ENCODE measurements at places on chromosomes 6 and 20.
A peak's percentile ranks its signal among the peaks of the same experiment; 100 is the strongest.

- H3K36me3 ChIP-seq, result no peaks in the 10 kb centered on the region
- no peak for DNase-seq
- no peak overlapping the region for H3K27ac ChIP-seq
These were observed 41.2 kb downstream of the LYRM2 start for GRCh38 chr6:89597372-89597771.

- H3K27me3 ChIP-seq, result no peaks in the 10 kb centered on the region
- peak overlapping the region; percentile 0 for H3K27ac ChIP-seq
- no peaks in the 10 kb centered on the region for H3K36me3 ChIP-seq
- H3K4me1 ChIP-seq, result peaks cover 3% of the 10 kb centered on the region
- H3K4me3 ChIP-seq, result no peak overlapping the region
These were observed 23.6 kb downstream of the ENPP1 start for GRCh38 chr6:131831392-131831791.

DNA sequence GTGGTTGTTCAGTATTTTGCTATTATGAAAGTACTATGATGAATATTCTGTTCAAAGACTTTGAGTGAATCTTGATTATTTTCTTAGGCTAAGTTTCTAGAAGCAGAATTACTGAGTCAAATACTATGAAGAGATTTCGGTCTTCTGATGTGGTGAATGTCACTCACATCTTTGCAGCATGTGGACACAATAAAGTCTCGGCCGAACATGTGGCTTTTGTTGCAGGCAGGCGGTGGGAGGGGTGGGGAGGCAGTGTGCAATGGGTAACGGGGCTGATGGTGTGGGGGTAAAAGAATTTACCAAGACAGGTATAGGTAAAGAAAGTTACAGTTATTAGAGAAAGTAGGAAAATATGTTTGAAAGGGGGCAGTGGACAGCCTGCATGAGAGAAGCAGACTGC is 156.4 kb upstream of the DTNBP1 start:
- no peaks in the 10 kb centered on the region for H3K36me3 ChIP-seq
- no peaks in the 10 kb centered on the region for H3K4me1 ChIP-seq
- H3K27ac ChIP-seq, result no peak overlapping the region
- no peak overlapping the region for H3K4me3 ChIP-seq
- no peak for DNase-seq

- H3K36me3 ChIP-seq, result no peaks in the 10 kb centered on the region
- peaks cover 5% of the 10 kb centered on the region for H3K27me3 ChIP-seq
- peaks cover 10% of the 10 kb centered on the region for H3K4me1 ChIP-seq
- H3K27ac ChIP-seq, result no peak overlapping the region
- peak; percentile 24 for DNase-seq
These were observed 74.4 kb upstream of the CHD6 start for GRCh38 chr20:41692479-41693135.

- no peak for DNase-seq
- H3K4me3 ChIP-seq, result no peak overlapping the region
- no peaks in the 10 kb centered on the region for H3K27me3 ChIP-seq
These were observed 83.6 kb downstream of the NFATC2 start for GRCh38 chr20:51458751-51459439.

DNA sequence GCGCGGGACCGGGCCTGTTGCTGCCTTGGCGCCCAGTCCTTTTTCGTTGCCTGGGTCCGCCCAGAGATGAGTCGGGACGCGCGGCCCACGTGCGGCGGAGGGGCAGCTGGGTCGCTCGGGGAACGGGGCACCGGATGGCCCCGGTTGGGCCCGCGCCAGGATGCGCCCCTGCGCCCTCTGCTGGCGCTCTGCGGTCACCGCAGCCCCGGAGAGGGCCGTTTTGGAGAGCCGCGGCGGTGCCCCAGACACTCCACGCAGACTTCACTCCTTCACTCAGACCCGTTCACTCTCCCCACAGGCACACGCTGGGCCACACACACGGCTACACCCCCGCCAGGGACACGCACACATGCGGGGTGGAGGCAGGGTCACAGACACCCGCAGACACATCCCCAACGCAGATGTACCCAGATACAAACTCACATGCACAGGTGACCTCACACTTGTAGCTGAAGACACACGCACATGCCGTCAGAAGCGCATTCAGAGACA is 38.8 kb downstream of the SRC start:
- no peak overlapping the region for H3K27ac ChIP-seq
- peaks cover 14% of the 10 kb centered on the region for H3K4me1 ChIP-seq
- H3K27me3 ChIP-seq, result no peaks in the 10 kb centered on the region
- no peaks in the 10 kb centered on the region for H3K36me3 ChIP-seq

GRCh38 chr20:12482661-12483060 is 526.1 kb upstream of the SPTLC3 start:
- H3K4me3 ChIP-seq, result no peak overlapping the region
- no peaks in the 10 kb centered on the region for H3K4me1 ChIP-seq
- H3K27ac ChIP-seq, result no peak overlapping the region
- no peaks in the 10 kb centered on the region for H3K27me3 ChIP-seq
- no peak for DNase-seq

GRCh38 chr6:13262302-13263230 is 65.8 kb downstream of the TBC1D7 start:
- H3K36me3 ChIP-seq, result no peaks in the 10 kb centered on the region
- no peak overlapping the region for H3K27ac ChIP-seq
- DNase-seq, result no peak
- no peaks in the 10 kb centered on the region for H3K27me3 ChIP-seq
- H3K4me1 ChIP-seq, result peaks cover 5% of the 10 kb centered on the region

GRCh38 chr6:112100561-112100960 is 13.2 kb downstream of the FAM229B start:
- no peaks in the 10 kb centered on the region for H3K4me1 ChIP-seq
- DNase-seq, result no peak
- H3K4me3 ChIP-seq, result no peak overlapping the region
- H3K27me3 ChIP-seq, result no peaks in the 10 kb centered on the region

DNA sequence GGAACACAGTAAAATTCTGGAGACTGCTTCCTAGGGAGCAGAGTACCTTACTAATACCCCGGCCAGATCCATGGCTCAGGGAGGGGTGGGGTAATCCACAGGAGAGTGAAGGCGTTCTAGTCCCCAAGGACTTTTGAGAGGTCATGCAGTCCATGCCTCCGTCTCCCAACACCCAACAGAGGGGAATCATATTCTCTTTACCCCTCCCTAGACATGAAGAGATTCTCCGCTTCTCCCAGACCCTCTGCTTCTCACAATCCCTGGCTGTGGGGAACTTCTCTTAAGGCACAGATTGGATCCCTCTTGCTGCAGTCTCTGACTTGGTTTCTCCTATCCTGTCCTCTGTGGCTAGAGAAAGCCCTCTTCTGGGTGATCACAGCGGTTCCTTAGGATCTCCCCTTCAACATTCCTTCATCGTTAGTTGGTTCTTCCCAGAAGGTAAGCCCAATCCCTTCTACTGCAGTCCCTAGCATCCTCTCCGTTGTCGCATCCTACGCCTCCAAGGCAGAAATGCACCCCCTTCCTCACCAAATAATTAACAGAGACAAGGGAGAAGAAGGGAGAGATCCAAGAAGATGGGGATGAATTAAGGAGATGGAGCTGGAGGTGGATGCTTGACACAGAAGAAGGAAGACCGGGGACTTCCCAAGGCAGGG is 562 bp downstream of the GGT7 start:
- H3K36me3 ChIP-seq, result no peaks in the 10 kb centered on the region
- H3K4me1 ChIP-seq, result peaks cover 21% of the 10 kb centered on the region
- H3K27me3 ChIP-seq, result no peaks in the 10 kb centered on the region
- peak overlapping the region; percentile 70 for H3K4me3 ChIP-seq
- no peak overlapping the region for H3K27ac ChIP-seq
- no peak for DNase-seq

GRCh38 chr6:134531611-134532010 is 213.7 kb upstream of the SGK1 start:
- no peak overlapping the region for H3K4me3 ChIP-seq
- H3K36me3 ChIP-seq, result no peaks in the 10 kb centered on the region
- no peaks in the 10 kb centered on the region for H3K4me1 ChIP-seq
- DNase-seq, result no peak

DNA sequence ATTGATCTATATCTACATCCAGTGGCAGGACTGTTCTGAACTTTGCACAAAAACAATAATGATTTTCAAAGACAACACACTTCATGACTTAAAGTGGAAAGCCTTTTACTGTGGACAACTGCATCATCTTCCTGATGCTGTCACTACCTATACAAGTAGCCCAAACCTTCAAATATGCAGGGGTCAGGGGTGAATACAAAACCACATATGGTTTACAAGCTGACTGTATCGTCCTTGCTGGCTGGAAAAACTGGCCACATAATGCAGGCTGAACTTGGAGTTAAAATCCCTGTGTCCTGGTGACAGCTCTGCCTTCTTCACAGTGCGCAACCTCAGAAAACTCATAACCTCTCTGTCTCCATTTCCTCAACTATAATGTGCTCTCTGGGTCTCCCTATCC is 128.9 kb downstream of the GMDS start:
- H3K27me3 ChIP-seq, result no peaks in the 10 kb centered on the region
- H3K27ac ChIP-seq, result no peak overlapping the region
- peak; percentile 15 for DNase-seq
- H3K4me1 ChIP-seq, result no peaks in the 10 kb centered on the region
- H3K36me3 ChIP-seq, result no peaks in the 10 kb centered on the region

GRCh38 chr6:25359191-25359861 is 80.2 kb downstream of the CARMIL1 start:
- peak; percentile 85 for DNase-seq
- H3K4me1 ChIP-seq, result peaks cover 18% of the 10 kb centered on the region
- H3K4me3 ChIP-seq, result peak overlapping the region; percentile 12
- H3K27ac ChIP-seq, result no peak overlapping the region

- no peak overlapping the region for H3K4me3 ChIP-seq
- H3K27ac ChIP-seq, result no peak overlapping the region
- no peak for DNase-seq
- no peaks in the 10 kb centered on the region for H3K4me1 ChIP-seq
- H3K27me3 ChIP-seq, result peaks cover 33% of the 10 kb centered on the region
These were observed 5.3 kb upstream of the RAET1L start for GRCh38 chr6:150030611-150031010.

DNA sequence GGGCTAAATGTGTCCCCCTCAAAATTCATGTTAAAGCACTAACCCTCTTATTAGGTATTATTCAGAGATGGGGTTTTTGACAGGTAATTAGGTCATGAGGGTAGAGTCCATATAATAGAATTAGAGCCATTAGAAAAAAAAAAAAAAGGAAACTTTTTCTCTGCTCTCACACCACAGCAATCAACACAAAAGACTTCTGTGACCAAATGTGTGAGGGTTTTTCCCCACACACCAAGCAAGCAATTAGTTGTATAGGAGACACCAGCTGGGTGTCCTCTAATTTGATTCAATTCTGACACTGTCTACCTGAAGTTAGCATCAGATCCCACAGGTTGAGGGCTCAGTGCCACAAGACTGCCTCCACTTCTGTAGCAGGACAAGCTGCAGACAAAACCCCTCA is 64.6 kb upstream of the GMDS start:
- H3K36me3 ChIP-seq, result no peaks in the 10 kb centered on the region
- no peak overlapping the region for H3K27ac ChIP-seq
- no peaks in the 10 kb centered on the region for H3K27me3 ChIP-seq
- H3K4me1 ChIP-seq, result no peaks in the 10 kb centered on the region

DNA sequence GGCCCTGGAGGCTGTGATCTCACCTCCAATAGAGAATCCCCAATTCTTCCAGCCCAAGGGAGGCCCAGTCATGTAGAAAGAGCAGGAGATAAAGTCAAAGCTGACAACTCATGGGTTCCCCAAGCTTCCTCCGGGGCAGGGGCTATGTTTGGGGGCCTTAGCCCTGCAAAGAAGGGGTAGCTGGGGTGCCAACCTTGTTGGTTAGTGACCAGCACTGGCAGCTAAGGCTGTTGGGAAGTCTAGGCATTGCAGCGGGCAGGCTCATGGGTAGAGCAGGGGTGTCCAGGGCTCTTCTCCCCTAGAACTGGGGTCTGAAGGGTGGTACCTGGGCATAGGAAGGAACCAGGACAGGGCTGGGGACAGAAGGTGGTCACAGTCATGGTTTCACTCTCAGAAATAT is 36.4 kb downstream of the TGM2 start:
- H3K4me1 ChIP-seq, result peaks cover 33% of the 10 kb centered on the region
- DNase-seq, result no peak
- H3K36me3 ChIP-seq, result peaks cover 11% of the 10 kb centered on the region
- H3K4me3 ChIP-seq, result no peak overlapping the region
- no peaks in the 10 kb centered on the region for H3K27me3 ChIP-seq
- no peak overlapping the region for H3K27ac ChIP-seq

- H3K4me3 ChIP-seq, result peak overlapping the region; percentile 54
- no peak for DNase-seq
- no peak overlapping the region for H3K27ac ChIP-seq
- no peaks in the 10 kb centered on the region for H3K27me3 ChIP-seq
- peaks cover 19% of the 10 kb centered on the region for H3K4me1 ChIP-seq
These were observed 36.3 kb upstream of the ZFAND3 start for GRCh38 chr6:37783025-37783855.
